ENCODE measurements at places on chromosomes 2 and 18.

- peak; percentile 11 for DNase-seq
These were observed 101.9 kb downstream of the CDH20 start for GRCh38 chr18:61435064-61435652.

- DNase-seq, result no peak
These were observed 961 bp upstream of the SLC40A1 start for GRCh38 chr2:189581354-189582139.

- DNase-seq, result no peak
These were observed 55.9 kb downstream of the CDCA7 start for GRCh38 chr2:173410579-173410978.

DNA sequence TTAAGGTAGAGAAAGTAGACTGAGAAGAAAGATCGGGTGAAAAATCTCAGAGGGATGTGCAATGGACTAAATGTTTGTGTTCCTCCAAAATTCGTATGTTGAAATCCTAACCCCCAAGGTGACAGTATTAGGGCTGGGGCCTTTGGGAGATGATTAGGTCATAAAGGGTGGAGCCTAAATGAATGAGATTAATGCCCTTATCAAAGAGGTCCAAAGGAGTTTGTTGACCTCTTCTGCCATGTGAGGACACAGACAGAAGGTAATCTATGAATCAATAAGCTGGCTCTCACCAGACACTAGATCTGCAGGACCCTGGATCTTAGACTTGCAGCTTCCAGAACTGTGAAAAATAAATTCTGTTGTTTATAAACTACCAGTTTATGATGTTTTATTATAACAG, 2.7 kb upstream of the NMI start:
- DNase-seq, result no peak

DNA sequence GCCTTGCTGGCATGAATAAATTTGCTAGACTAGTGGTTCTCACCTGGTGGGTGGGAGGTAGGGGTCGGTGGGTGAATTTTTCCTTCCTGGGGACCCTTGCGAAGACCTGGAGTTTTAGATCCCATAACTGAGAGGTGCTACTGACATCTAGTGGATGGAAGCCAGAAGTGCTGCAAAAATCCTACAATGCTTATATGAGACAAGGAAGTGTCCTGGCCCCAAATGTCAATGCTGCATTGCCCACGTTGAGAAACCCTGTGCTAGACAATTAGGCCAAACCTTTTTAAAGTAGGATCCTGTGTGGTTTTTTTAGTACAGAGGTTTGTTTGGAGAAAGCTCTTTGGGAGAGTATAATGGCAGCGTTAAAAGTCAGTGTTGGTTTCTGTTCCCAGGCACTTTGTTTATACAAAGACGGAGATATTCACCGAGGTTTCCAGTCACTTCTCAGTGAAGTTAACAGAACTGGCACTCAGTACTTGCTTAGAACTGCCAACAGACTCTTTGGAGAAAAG, 9.6 kb downstream of the SERPINB8 start:
- DNase-seq, result peak; percentile 76

DNA sequence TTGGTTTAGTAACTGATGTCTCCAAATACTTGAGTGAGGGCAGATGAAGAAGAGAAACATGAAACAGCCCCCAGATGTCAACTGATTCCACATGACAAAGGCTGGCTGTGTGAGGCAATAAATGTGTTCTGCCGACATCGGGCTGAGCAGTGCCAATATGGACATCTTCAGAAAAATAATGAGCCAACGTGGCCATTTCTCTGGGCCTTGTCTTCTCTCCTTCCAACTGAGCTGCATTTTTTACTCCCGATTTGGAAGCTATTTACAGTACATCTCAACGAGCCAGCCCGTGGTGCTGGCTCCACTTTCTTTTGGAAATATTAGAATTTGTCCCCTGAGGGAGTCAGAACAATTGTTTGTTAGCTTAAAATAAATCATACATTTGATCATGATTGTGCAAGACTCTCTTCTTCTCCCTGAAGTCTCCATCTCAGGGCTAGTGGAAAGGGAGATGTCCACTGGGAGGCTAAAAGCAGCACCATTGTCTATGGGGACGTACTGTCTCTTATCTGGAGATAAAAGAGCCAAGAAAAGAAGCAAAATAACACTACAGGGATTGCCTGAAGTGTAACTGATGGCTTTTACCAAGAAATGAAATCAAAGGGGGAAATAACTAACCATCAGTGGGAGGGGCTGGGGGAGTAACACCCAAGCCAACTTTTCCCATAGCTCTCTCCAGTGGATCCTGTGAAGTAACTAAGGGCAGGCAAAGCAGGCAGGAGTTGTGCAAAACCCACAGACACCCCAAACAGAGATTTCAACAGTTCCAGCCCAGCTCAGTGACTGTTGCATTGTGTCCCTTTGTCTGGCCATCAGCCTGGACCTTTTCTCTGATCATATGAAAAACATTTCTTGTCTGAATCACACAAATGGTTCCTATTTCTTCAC, 114.8 kb downstream of the RDH14 start:
- peak; percentile 45 for DNase-seq

- peak; percentile 56 for DNase-seq
These were observed 3.6 kb downstream of the TTR start for GRCh38 chr18:31595121-31595771.

GRCh38 chr2:151071382-151071781, 190.3 kb downstream of the RBM43 start:
- peak; percentile 54 for DNase-seq

GRCh38 chr18:46723856-46724415, 32.9 kb downstream of the ST8SIA5 start:
- no peak for DNase-seq

GRCh38 chr18:35658112-35658511, 76.6 kb downstream of the GALNT1 start:
- no peak for DNase-seq

DNA sequence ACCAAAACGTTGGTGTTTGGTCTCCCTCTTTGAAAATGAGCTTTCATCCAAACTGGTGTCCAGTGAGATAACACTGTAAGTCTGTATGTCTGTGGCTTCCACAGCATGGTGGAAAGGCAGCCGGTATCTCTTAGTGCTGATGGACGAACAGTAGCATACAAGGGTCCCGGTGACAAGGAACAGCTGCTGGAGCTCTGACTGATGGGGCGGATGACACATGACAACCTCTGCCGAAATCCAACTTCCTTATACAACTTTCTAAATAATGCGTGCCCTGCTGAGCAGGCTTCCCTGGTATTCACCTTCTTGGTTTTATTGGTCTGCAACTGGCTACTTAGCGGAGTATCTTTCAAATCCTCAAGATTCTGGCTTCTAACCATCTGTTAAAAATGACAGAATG, 216.2 kb downstream of the SRBD1 start:
- DNase-seq, result no peak

DNA sequence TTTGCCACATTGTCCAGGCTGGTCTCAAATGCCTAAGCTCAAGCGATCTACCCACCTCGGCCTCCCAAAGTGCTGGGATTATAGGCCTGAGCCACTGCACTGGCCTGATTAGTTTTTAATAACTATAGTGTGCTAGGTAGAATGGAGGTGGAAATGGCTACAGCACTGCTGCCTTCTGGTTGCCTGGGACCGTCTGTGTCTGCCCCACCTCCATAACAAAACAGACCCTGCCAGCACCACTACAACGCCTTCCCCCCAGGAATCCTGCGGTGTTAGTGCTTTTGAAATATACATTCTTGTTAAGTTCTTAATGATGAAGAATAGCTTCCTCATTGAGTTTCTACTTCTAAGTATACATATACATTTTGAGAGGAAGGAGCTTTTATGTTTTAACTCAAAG, 148.2 kb upstream of the ITGA6 start:
- no peak for DNase-seq

DNA sequence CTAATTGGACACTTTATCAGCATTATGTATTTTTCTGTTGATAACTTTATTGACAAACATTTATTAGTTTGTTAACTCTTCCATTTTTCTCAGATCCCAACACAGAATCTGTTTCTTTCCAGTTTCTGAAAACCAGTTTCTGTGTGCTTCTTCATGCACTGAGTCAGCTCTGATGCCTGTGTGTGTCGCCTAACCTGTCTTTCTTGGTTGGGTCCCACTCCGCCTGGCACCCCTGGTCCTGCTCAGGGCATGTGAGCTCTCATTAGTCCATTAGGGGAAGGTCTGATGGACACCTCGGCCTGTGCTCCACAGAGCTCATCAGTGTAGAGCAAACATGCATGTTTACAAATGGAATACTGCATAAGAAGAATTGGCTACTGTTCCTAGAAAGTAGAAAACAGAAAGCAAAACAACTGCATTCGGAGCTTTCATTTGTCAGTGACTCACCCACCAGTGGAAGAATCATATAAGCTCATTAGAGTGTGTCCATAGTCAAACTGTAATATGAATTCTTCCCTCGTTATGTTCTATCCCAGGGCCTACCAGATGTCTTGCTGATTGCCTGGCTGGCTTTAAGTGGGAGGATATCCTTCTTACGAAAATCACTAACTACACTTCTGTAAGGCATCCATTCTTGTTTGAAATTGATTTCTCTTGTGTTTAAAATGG, 137.7 kb downstream of the SNTG2 start:
- DNase-seq, result peak; percentile 9

DNA sequence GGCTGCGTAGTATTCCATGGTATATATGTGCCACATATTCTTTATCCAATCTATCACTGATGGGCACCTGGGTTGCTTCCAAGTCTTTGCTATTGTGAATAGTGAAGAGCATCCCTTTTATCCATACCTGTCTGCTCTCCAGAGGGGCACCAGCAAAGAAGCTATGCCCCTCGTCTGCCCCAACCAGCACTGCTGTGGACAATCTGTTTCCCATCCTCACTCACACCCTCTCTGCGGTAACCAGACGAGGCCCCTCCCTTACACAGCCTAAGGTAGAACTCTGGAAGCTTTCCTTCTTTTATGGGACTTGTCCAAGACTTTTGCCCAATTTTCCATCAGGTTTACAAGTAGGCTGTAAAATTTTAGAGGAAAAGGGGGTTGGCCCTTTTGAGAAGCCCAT, 24.9 kb downstream of the TTR start:
- no peak for DNase-seq

DNA sequence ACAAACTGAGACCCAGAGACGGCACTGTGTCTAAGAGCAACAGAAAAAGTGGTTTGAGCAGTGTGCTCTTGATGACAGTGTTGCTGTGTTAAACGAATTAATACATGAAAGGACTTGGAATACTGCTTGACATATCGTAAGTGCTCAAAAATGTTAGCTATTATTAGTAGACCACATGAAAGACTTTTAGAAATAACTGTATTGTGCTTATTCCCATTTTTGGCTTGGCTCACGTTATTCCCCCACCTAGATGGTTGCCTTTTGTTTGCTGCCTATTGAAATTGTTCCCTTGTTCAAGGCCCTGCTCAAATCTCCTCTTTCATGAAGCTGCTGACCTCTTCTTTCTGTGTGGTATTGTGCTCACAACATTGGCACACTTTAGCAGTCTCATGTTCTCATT, 27.8 kb upstream of the C2orf74 start:
- no peak for DNase-seq

DNA sequence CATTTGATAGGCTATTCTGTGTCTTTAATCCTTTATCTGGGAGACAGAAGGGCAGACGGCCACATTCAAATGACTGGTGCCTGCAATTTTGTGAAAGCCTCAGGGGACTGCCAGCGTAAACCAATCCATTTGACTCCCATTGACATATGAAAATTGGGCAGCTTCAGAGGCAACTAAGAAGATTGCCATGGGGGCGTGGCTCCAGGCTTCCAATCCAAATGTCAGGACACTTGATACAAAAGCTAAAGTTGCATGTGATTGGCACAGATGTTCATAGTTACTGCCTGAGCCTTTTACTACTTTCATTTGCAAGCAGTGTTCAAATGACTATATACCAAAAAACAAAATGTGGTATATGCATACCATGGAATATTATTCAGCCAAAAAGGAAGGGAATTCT, 42.0 kb downstream of the SPC25 start:
- DNase-seq, result no peak

DNA sequence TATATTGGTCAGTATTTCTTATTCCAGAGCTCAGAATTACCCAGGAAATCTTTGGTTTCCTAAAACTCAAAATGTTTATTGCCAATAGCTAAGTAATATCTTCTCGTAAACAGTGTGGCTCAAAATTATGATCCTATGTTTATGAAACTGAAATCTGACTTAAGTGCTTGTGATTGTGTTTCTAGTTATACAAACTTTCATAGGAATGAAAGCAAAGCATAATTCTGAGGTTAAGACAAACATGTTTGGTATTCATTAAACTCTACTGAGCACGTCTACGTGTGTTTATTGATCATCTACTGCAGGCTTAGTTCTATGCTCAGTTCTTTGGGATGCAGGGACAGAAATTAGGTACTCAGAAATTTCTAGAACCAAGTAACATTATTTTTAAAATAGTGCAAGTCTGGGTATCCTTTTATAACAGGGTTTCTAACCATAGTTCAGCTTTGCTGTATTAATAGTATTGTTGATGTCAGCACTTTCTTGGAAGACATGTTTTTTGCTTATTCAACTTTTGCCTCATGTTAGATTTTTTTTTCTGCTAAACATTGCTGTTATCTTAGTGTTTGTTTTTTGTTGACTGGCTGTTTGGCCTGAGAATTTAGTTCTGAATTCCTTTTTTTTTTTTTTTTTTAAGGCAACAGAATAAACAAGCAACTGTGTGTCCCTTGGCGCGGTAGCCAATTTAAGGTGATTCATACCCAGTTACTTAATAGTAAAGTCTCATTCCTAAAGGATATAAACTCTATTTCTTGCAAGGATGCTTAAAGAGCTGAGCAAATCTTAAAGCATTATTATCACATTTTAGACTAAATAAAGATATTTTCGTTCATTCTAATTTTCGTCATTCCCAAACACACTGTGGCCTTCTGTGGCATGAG, 31.3 kb downstream of the PTPRM start:
- DNase-seq, result peak; percentile 69

DNA sequence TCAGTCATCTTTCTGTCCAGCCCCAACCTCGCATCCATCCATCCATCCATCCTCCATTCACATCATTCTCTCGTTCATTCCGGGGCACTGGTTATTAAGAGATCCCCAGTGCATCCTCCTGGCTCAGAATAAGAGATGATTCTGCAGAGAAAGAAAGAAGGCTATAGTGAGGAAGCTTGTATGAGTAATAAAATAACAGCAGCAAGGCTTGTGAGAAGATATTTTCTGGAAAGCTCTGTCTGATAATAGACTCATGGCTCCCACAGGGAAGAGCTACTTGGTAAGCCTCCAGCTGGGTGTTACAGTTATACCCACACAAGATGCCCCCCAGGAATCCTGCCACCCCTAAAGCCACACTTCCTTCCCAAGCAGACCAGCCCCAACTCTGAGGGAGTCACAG, 143.2 kb downstream of the MTCL1 start:
- DNase-seq, result no peak

Measured in fibroblast of lung (primary cell).